ENCODE measurements at places on chromosomes 4 and X. TPM values are rescaled to one million over a fixed set of nuclear protein-coding genes. Genes with fewer than 3 reads are reported as not detected.

GPR50 gene
- not detected for total RNA-seq

DNA sequence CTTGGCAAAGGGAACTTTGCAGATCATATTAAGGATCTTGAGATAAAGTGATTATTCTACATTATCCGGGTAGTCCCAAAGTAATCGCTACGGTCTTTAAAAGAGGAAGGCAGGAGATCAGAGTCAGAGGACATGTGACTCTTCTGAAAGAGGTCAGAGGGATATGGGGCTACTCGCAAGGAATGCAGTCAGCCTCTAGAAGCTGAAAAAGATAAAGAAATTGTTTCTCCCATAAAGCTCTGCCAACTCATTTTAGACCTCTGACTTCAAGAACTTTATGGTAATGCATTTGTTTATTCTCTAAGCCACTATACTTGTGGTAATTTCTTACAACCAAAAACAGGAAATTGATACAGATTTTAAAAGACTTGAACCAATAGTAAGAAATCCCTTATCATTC, 48.6 kb downstream of the NPY5R start:
- DNase-seq = no peak

TMPRSS11F gene
- not detected for total RNA-seq

SLC9B1 gene
- total RNA-seq = not detected

DNA sequence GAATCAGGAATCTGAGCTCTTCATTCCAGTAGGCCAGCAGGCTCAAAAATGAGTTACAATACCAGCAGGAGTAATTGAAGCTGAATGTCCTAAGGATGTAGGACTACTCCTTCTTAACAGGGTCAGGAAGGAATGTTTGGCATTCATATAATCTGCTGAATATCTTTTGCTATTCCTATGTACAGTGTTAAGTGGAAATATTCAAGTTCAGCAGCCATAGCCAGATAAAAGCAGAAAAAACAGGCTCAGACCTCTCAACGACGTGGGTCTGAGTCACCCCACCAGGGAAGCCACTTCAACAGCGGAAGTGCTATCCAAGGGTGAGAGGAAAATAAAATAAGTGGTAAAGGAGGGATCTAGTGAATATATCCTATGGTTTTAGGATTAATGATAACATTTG, 577.0 kb downstream of the SPOCK3 start:
- no peak for DNase-seq

RBM46 gene
- total RNA-seq = not detected

TRPC3 gene
- 0.26 TPM for total RNA-seq

GRCh38 chrX:120522820-120523219, 37.9 kb downstream of the CUL4B start:
- no peak for DNase-seq

GRCh38 chr4:38292529-38292928, 332.3 kb downstream of the PTTG2 start:
- DNase-seq = no peak

SPARCL1 gene
- total RNA-seq = 137 TPM

GRCh38 chr4:1418494-1419285, 12.4 kb upstream of the NKX1-1 start:
- no peak for DNase-seq

GNPDA2 gene
- 17.6 TPM for total RNA-seq

CYTL1 gene
- total RNA-seq = 3.1 TPM

DNA sequence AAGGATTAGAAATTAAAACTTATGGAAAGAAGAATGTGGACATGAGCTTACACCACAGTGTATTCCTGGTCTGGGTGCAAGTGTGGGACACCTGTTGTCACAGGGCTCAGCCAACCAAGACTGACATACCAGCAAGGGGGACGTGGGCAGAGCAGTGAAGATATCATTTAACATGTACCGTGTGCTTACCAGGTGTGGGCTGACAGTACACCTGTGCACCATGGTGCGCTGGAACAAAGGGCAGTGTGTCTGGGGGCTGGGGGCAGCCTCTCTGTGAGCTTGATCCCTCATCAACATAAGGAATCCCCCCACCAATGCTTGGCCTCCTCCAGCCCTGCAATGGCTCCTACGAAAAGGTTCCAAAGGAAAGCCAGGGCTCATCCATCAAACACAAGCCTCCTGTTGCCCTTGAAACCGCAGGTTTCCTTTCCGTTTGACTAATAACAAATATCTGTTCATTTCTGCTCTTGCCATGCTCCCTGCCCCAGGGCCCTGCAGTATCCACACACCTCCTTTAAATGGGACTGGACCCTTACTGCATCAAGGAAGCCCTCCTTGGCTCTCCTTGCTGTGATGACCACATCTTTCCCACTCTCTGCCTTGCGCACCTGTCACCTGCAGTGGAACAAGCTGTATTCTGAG, 16.7 kb downstream of the EVC2 start:
- no peak for DNase-seq

DNA sequence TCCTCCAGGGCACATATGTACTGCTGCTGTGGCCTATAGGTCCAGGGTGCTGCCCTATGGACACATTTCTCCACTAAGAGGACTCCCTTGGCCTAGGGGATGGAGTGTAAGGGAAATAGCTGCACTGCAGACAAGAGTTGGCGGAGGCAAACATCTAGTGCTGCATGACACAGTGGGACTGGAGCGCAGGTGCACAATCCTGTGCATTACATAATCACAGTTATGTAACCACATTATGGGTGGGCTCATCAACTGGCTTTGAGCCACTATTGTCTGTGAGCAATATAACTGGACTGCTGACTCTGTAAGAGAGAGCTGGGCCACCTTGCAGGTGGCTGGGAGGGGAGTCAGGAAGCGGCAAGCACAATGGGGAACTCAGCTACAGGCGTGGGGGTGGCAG, 3.2 kb upstream of the TIGD2 start:
- no peak for DNase-seq

GRCh38 chr4:4987656-4988055, 31.6 kb downstream of the CYTL1 start:
- no peak for DNase-seq

PABPC1L2A gene
- not detected for total RNA-seq

DNA sequence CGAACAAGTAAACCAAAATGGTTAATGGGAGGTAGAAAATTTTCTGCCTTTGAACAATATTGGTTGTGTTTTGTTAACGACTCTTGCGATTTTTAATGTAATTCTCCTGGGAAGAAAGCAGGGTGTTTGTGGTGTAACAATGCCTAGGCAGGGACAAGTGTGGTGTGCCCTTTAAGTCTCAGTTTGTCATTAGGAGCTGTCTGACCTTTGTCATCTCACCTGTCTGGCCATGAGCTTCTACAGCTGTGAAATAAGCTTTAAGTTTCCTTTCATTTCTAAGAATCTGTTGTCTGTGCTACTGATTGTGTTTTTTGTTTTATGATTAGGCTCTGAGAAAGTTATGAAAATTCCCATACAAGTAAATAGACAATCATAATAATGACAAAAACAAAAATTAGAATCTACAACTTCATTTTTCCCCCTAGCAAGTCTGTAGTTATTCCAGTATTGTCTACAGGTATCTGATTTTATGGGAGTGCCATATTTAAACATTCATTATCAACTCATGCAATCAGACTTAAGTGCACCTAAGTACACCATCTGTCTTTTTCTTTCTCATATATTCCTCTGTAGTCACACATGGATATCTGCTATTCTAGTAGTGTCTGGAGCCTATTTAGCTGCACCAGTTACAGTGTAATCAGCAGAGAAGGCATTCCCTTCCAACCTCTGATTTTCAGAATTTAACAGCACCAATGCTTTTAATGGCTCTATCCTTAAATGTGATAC, 203.5 kb downstream of the PPARGC1A start:
- no peak for DNase-seq

DNA sequence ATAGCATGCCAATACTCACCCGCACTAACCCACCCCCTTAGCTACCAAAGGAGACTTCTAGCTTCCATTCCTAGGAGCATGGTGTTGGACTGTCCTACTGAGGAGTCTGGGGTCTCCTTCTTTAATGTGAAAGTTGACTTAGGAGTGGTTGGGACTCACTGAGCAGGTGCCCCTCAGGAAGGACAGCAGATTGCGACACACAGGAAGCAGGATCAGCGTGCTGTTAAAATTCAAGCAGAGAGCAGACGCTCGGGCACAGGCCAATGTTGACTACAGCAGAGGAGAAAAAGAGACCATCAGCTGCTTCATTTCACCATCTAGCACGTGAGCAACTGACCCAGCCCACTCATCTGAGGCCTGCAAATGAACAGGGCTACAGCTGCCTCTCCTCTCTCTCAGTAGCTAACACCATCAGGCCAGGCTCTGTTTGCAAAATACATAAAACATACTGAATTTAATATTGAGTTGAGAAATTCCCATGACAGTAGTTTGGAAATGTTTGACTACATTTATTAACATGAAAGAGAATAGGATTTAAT, 10.8 kb downstream of the NOX1 start:
- DNase-seq = peak; percentile 9

ADGRG2 gene
- total RNA-seq = 0.66 TPM

- no peak for DNase-seq
Observed at GRCh38 chr4:121485190-121485804, 104.5 kb upstream of the QRFPR start.

GPRASP1 gene
- total RNA-seq = 9.1 TPM

DNA sequence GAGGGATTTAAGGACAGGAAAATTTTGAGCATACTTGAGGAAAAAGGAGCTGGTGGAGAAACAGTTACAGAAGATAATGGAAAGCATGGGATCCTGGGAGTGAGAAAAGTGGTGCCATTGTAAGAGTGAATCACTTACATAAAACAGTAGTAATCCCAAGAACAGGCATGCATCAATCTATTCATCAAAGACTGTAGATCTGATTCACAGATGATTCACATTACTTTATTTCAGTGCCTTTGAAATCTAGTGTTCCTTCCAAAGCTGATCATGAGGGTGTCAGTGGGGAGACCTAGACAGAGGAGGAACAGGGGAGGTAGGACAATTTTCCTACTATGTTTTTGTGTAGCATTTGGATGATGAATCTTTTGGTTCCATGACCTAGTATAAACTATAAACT, 102.7 kb downstream of the TAB3 start:
- DNase-seq = no peak

DNA sequence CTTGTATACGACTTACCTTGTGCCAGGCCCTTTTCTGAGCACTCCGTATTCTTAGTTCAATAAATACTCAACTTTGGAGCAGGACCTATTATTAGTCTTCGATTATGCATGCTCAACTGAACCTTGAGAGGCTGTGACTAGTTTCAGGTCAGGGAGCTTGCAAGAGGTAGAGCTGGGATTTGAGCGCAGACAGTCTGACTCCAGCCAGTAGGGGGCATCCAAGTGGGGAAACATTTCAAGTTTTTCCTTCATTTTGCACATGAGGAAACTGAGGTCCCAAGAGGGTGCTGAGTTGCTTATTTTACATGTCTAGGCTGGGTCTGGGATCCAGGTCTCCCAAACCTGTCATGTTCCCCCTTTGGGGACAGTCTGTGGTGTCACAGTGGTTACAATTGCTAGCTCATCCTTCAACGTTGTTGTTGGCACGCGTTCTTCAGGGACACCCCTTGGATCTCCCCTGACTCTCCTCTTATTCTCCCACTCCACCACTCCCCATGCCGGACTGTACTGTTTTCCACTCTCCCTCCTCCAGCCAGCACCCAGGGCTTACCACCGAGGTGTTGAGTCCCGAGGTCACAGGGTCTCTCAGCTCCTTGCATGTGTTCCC, 6.7 kb upstream of the PRICKLE3 start:
- DNase-seq = peak; percentile 28

DNA sequence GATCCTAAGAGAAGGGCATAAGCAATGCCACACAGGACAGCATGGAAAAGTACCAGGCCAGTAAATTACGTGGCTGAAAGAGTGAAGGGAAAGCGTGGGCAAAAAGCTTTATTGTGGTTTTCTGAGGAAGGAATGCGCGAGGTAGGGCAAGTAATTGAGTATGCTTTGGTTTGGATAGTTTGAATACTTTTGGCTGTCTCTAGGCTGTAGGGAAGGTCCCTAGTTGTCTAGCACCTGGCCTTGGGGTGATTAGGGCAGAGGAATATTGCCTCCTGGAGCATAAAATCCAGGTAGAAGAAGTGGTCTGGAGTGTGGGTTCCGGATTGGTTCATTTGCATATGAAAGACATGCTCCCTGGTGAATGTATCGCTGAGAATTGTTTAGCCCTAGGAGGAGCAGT, 46.4 kb upstream of the NALF2 start:
- no peak for DNase-seq

GRCh38 chr4:16498978-16499377, 272.7 kb upstream of the TAPT1 start:
- no peak for DNase-seq

- DNase-seq = no peak
Observed at GRCh38 chr4:45580334-45580733, 543.5 kb downstream of the GABRG1 start.

GRCh38 chrX:40637687-40638086, 9.7 kb downstream of the CXorf38 start:
- DNase-seq = no peak

GRCh38 chr4:82747686-82748575, 50.7 kb downstream of the SCD5 start:
- no peak for DNase-seq

GRCh38 chrX:20059467-20060128, 57.1 kb downstream of the MAP7D2 start:
- DNase-seq = no peak

DNA sequence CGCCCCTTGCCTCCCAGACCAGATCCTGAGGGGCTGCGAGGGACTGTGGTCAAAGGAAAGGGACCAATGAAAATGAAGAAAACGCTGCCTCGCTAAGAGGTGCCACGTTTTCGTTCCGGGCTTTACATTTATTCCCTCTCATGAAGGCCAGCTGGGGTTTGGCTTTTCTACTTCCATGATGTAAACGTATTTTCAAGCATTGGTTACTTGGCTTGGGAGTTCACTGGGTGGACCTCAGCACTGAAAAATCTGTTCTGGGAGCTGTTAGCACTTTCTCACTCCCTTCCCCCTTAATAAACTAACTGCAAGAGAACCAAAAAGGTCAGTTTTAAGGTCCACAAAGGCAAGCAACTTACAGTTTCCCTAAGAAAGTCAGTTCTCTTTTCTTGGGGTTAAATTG, 40.6 kb upstream of the ADGRG2 start:
- DNase-seq = no peak

CPLX1 gene
- 2.0 TPM for total RNA-seq

PSAPL1 gene
- total RNA-seq = not detected

GRCh38 chrX:25928316-25928715, 209.8 kb upstream of the MAGEB18 start:
- no peak for DNase-seq

DNA sequence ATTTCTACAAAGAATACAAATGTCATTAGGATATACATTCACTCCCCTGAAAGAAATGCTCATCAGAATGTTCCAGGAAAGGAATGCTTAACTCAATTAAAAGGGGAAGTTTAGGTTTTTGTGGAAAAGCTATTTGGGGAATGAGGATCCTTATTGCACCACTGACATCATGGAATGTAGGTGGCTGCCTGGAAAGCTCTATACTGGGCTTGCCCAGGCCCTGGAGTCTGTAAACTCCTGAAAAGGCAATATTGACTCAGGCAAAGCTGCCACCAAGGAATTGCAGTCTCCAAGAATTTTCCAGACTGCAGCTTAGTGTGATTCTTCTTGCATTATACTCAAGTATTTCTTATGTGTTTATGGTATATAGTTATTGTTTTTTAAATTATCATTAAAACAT, 15.7 kb downstream of the DAPP1 start:
- DNase-seq = no peak

SHOX gene
- not detected for total RNA-seq

GRCh38 chr4:159926871-159927270, 824.0 kb downstream of the RAPGEF2 start:
- no peak for DNase-seq

GRCh38 chr4:38166082-38166481, 205.9 kb downstream of the PTTG2 start:
- peak; percentile 51 for DNase-seq

- DNase-seq = no peak
Observed at GRCh38 chr4:141642711-141643110, 6.3 kb downstream of the IL15 start.

- DNase-seq = no peak
Observed at GRCh38 chr4:17781300-17782287, at the start of gene FAM184B. Gene FAM184B, minus strand, starts transcription at chr4:17781621. Its CDS starts 322 bp downstream, at chr4:17781299.

Data from body of pancreas (tissue), 4 donors.